ENCODE measurements at places on chromosomes 3 and 15. TPM values are rescaled to one million over a fixed set of nuclear protein-coding genes. Genes with fewer than 3 reads are reported as not detected.

Gene FBXL2
- total RNA-seq = 5.3 TPM

DNA sequence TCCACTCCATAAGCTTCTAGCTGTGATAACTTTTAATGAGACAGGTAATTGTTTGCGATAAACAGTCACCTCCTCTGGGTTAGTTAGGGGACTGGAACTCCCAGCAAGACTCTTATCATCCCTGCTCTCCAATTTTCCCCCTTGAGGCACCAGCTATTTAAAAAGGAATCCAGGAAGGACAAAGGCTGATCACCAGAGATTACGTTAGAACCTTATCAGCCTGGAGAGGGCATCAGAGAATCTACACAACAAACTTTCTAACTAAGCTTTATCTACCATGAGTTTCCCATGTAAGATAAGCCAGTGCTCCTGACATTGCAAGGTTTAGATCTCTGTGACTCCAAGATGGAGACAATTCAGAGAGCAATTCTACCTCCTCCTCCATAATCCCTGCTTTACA lies 31.3 kb downstream of the GPR176 start:
- no peak for DNase-seq

GRCh38 chr3:182484682-182485081 lies 308.6 kb upstream of the ATP11B start:
- no peak for DNase-seq

GRCh38 chr3:54830658-54831057 lies 97.2 kb downstream of the LRTM1 start:
- peak; percentile 50 for DNase-seq

Gene GPR27
- 10.1 TPM for total RNA-seq

GRCh38 chr3:132535575-132536441 lies 61.3 kb upstream of the ACKR4 start:
- peak; percentile 51 for DNase-seq

DNA sequence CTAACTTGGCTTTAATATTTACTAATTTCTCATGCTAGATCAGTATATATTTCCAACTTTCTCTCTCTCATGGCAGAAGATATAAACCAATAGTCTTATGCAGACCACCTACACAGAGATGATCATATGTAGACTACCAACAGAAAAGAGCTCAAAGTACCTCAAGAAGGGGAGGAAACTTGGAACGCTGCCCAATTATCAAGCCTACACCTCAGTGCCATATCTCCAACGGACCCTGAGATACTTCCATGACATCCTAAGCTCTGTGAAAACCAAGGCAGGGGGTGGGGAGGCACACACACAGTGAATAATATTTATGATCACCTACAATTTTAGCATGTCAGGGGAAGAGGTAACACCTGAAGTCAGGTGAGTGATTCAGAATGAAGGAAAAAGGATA lies 100.6 kb downstream of the STAG1 start:
- DNase-seq = no peak

GRCh38 chr3:151154566-151154965 lies 48.5 kb downstream of the GPR171 start:
- no peak for DNase-seq
